Substantia nigra (tissue), 51 donors: ENCODE measurements at places on chromosomes 7 and 10.

DNA sequence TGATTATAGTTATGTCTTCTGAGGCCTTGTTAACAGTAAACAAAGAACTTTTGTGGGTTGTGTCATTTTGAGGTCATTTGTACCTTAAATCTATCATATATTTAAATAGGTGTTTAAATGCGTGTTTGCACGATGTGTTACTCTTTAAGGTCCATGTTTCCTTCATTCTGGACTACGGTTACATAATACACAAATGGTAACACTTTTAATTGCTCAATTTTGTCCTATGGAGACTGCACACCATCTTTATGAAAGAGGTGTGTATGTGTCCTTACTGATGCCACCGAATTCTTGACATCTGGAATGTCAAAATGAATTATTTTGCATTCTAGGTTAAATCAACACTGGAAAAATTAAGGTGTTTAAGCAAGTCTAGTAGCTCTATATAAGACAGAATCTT lies 1.7 kb downstream of the PALS2 start:
- no peak for DNase-seq

GRCh38 chr10:102641402-102641801 lies 2.9 kb upstream of the TRIM8 start:
- no peak for DNase-seq

GRCh38 chr7:90053094-90053493 lies 101.2 kb upstream of the STEAP1 start:
- no peak for DNase-seq

GRCh38 chr10:13095094-13095493 lies 4.9 kb upstream of the OPTN start:
- DNase-seq = no peak

DNA sequence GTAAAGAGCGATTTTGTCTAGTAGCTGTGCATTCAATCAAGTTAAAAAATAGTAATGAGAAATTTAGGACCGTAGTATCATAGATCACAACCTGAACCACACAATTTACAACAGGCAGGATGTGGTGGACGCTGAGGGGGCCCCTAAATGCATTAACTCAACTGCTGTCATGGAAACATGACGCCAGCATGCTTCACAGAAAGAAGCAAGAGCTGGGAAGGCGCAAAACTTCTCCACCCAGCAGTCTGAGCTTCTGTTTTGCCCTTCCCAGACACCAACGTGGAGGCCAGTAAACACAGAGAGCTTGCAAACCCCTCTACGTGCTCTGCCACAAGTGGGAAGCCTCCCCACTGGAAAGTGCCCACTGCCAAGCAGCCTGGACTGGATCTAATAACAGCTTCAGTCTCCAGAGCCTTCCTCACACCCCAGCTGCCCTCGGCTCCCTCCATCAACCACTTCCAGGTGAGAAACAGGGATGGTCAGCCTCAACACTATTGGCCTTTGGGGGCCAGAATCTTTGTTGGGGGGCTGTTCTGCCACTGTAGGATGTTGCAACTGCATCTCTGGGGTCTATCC lies 151.8 kb downstream of the SFMBT2 start:
- DNase-seq = no peak

- no peak for DNase-seq
Measured at GRCh38 chr10:70435241-70436085, 6.0 kb downstream of the NODAL start.

DNA sequence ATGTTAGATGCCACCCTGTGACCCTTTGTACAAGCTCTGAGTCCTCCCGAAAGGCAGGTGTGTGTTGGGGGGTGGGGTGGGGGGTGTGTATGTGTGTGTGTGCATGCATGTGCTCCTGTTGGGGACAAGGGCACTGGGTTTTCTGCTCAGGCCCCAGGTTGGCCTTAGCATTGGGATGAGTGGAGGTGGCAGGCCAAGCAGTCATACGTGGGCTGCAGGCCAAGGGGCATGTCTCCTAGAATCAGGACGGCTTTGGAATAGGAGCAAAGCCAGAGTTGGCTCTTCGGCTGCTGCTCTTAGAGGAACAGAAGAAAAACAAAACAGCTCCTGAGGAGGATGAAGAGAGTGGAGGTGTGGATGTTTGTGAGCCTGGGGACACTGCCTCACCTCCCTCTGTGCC lies 26.0 kb downstream of the HSPA12A start:
- DNase-seq = no peak

DNA sequence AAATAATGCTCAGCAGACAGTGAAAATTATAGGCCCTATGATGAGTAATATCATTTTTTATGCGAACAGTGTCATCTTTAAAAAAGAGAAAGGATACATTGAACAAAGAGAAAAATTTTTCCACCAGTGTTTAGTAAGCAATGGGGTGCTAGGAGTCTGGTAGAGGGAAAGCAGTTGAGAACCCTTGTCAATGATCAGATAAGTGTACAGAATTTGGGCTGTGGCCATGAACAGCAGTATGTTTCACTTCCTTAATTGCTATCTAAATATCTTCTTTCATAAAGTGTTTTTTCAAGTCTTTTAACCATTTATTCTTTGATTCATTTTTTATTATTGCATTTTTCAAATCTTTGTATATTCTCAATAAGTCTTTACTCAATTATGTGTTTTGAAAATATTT lies 750.7 kb upstream of the KCND2 start:
- no peak for DNase-seq

- DNase-seq = no peak
Measured at GRCh38 chr10:77866598-77866997, 60.0 kb downstream of the DLG5 start.

- no peak for DNase-seq
Measured at GRCh38 chr7:37031571-37032257, 307.4 kb upstream of the AOAH start.

DNA sequence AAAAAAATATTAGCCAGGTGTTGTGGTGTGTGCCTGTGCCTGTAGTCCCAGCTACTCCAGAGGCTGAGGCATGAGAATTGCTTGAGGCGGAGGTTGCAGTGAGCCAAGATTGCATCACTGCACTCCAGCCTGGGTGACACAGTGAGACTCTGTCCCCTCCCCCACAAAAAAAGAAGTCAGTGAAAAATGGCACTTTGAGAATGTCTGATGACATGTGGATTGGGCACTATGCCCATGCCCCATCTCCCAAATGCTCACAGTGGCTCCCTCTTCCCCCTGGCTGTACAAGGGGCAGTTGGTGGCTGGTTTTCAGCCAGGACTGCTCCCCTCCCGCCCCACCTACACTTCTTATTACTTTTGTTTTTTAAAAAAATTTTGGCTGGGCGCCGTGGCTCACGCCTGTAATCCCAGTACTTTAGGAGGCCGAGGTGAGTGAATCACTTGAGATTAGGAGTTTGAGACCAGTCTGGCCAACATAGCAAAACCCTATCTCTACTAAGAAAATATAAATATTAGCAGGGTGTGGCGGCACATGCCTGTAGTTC lies 26.1 kb downstream of the IL15RA start:
- no peak for DNase-seq

DNA sequence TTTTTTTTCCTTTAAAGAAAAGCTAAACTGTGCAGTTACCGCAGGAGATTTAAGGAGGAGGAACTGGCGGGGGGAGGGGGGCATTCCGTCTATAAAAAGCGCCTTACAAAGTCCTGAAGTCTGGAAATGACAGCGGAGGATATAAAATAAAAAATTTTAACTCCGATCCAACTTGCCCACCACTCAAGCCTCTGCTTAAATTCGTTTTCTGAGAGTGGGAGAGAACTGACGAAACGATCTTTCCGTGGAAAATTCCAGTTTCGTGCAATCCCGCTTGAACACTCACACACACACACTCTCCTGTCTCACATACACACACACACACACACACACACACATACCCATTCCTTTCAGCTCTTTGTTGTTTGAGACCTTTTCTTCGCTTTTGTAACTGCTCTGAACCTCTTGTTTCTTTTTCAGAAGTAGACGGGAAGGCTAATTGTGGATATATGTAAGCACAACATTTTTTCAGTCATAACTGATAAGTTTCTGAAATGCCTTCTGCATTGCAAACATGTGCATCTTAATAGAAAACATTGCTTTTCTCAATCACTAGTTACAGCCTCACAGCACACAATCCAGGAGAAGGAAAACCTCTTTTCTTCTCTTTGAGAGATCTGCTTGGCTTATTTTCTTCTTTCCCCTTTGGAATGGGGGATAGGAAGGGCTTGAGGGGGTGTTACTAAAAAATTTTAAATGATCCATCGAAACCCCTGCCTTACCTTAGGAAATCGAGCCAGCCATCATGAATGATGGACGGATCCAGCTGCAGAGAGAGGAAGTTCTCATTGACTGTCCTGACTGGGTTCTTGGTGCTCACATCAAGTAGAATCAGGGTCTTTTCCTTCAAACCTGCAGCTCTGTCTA lies 628 bp downstream of the HPSE2 start:
- DNase-seq = no peak

GRCh38 chr10:13911821-13912520 lies 325.2 kb downstream of the PRPF18 start:
- DNase-seq = no peak

- no peak for DNase-seq
Measured at GRCh38 chr7:135409845-135410542, 99.9 kb downstream of the CNOT4 start.

DNA sequence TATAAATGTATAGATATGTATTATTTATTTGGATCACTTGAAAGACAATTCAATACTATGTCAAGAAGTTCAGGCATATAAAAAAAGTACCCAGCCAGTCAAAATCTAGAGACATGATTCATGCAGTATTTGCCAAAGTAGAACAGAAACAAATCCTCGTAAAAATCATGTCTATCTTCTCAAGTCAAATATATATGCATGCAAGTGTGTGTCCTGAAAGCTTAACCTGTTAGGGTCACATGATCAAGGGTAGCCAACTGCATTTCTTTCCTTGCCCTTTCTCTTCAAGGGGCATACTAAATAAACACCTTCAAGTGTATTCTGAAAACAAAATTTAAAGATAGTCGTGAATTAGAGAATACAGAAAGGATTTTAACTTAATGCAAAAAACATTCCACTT lies 107.0 kb downstream of the HIBADH start:
- DNase-seq = no peak

GRCh38 chr10:3622427-3622826 lies 162.6 kb downstream of the KLF6 start:
- DNase-seq = no peak

- DNase-seq = no peak
Measured at GRCh38 chr7:121739465-121739864, 133.5 kb upstream of the PTPRZ1 start.

GRCh38 chr7:117946151-117946633 lies 73.0 kb upstream of the CTTNBP2 start:
- no peak for DNase-seq

GRCh38 chr7:31935124-31936054 lies 134.8 kb downstream of the PDE1C start:
- DNase-seq = no peak

- no peak for DNase-seq
Measured at GRCh38 chr10:68900427-68901104, 549 bp upstream of the DDX50 start.

- DNase-seq = no peak
Measured at GRCh38 chr7:16078076-16078952, 343.0 kb downstream of the CRPPA start.

- no peak for DNase-seq
Measured at GRCh38 chr10:66671562-66671961, 254.3 kb upstream of the LRRTM3 start.

- no peak for DNase-seq
Measured at GRCh38 chr7:105011831-105012502, 2.0 kb upstream of the KMT2E start.

GRCh38 chr10:19728964-19729363 lies 87.3 kb upstream of the PLXDC2 start:
- DNase-seq = no peak
